T-cell (primary cell): ENCODE measurements at places on chromosomes 2 and 18.

- peak; percentile 14 for DNase-seq
These were observed 27.6 kb downstream of the PAX8 start for GRCh38 chr2:113251118-113251517.

DNA sequence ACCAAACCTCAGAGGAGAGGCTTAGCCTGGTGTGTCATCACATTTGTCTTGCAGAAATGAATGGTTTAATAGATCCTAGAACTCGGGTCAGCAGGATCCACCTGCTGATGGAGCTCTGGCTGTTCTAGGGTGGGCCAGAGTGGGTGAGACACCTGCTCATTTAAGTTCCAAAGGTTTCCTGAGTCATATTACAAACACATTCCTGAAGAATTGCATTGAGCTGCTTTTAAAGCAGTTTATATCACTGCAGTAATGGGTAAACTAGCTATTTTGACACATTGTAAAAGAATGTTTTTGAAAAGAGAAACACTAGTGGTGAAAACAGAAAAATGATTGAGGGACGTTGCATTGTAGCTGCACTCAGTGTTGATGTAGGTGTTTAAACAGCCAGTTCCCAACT is 175.3 kb upstream of the TCF4 start:
- DNase-seq: no peak

DNA sequence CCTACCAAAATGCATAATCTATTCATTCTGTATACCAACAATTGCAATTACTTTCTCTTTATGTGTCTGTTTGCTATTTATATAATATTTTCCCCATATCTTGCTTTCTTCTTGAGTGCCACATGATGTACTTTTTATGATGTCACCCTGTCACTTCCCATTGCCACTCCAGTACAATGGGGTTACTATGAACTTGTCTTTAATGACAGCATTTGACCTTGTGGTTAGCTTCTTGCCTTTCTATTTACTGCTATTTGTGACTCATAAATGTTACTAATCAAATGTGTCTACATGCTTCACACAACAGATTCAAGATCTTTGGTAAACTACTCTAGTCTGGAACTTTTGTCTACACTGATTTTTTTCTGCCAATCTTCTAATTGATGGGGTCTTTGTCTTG is 486.3 kb downstream of the NR4A2 start:
- no peak for DNase-seq

DNA sequence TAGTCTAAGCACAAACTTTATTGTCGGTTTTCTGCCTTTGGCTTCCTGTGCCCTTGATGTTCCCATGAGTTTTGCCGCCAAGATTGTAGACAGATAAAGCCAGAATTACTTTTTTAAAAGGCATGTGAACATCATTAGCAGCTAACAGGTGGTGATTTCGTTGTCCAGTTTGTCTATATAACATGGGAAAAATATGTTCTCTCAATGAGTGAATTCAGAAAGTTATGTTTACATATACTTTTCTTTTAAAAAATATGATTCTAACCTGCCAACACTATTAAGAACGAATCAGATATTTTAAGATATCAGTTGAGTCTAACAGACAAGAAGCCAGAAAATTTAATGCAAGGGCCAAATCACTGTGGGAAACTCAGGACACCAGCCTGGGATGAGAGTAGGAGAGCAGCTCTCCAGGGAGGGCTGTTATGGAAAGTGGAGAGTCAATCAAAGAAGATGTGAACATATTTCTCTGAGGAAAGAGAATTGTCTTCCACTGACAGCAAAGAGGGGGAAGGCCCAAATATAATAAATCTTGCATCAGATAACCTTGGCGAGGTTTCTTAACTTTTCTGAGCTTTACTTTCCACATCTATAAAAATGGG is 311.3 kb downstream of the ARHGAP15 start:
- DNase-seq: no peak

DNA sequence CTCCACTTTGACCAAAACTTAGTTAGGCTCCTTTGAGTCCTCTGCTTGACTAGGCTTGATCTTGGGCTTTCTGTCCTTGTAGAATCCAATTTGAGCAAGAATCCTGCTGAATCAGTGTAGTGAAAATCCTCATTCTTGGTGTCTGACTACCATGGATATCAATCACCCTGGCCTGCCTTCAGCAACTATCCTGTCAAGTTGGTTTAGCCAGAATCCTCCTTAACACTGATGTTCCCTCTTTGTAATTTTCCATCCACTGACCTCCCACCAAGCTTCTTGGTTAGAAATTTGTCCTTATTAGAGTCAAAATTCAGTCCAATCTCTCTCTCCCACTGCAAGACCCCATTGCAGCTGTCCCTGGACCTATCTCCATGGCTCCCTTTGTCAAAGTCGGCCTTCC is 494 bp upstream of the RBM45 start:
- no peak for DNase-seq

DNA sequence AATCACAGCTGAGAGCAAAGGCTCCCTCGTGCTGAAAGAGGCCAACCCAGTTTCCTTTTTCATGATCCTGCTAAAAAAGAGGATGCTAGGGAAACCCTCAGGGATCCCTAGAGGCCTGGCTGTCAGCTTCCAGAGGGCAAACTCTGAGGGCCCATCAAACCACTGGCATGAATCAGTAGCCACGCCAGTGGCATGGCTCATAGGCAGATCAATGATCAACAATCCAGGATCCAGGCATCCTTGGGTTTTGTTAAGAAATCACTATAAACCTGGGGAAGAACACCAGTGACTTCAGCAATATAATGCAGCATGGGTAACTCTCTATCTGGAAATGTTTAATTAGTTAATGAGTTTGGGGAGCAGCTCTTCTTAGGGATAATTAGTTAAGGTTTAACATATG is 286.5 kb downstream of the C1D start:
- no peak for DNase-seq

GRCh38 chr2:112621790-112622527 is 23.8 kb upstream of the SLC20A1 start:
- no peak for DNase-seq

GRCh38 chr2:174873471-174873870 is 109.2 kb upstream of the CHRNA1 start:
- no peak for DNase-seq

GRCh38 chr2:135667045-135667444 is 74.6 kb upstream of the UBXN4 start:
- DNase-seq: no peak

DNA sequence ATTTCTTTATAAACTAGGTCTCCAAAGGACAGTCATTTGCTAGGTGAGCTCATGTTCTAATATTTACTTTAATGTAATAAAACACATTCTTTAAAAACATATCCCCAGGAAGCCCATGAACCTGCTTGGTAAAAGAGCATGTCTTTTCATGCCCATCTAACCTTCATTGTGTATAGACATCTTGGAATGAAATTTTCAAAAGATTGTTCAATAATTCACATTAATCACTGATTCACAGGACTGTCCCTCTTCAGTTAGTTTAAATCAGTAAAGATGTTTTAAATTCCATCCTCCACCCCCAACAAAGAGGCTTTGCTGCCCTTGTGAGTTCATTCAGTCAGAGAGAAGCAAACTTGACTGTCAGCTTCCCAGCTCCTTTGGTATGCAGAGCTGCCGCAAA is 633.4 kb upstream of the CELF4 start:
- DNase-seq: no peak

GRCh38 chr2:85990084-85990483 is 101.3 kb upstream of the ST3GAL5 start:
- no peak for DNase-seq

DNA sequence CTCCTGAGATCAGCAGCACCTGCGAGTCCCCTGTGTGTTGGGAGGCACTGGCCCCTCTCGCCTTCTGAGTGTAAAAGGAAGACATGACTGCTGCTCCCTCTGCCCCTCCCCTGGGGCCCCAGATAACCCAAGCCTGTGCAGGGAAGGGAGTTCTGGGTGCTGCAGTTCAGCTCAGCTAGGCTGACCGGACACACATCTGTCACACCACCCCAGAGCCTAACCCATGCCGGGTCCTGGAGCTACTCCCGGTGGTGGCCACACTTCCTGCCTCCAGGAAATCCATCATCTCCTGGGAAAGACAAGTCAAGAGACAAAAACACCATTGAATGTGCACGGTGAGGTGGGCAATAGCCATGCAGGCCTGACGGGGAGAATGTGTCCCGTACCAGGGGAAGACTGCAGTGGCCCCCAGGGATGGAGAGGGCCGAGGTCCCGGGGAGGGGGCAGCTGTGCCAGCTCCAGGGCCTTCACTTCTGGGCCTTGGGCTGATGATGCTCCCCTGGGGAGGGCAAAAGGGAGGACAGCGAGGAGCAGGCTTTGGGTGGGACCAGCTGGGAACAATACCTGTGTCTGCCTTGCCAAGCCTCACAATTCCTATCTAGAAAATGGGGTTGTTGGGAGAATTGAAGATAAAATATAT is 210.6 kb downstream of the TFCP2L1 start:
- DNase-seq: no peak

- DNase-seq: no peak
These were observed 30.8 kb downstream of the C18orf54 start for GRCh38 chr18:54388203-54389142.

GRCh38 chr2:48515513-48515985 is 14.4 kb upstream of the STON1 start:
- no peak for DNase-seq

DNA sequence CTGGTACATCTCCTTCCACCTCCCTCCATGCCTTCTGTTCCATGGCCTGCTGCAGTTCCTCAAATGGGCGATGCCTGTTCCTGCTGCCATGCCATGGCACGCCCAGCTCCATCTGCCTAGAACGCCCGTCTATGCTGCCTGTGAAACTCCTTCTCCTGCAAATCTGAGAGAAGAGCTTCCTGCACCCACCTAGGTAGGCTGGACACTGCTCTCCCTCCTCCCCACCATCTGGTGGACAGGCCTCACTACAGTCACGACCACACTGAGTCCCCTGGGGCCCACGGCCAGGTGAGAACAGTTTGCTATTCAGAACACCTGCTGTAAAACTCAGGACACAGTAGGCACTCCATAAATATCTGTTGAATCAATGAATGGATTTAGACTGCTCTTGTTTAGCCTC is 92.4 kb downstream of the LAMA1 start:
- no peak for DNase-seq

- DNase-seq: no peak
These were observed 122.8 kb upstream of the L3MBTL4 start for GRCh38 chr18:6537475-6537874.

DNA sequence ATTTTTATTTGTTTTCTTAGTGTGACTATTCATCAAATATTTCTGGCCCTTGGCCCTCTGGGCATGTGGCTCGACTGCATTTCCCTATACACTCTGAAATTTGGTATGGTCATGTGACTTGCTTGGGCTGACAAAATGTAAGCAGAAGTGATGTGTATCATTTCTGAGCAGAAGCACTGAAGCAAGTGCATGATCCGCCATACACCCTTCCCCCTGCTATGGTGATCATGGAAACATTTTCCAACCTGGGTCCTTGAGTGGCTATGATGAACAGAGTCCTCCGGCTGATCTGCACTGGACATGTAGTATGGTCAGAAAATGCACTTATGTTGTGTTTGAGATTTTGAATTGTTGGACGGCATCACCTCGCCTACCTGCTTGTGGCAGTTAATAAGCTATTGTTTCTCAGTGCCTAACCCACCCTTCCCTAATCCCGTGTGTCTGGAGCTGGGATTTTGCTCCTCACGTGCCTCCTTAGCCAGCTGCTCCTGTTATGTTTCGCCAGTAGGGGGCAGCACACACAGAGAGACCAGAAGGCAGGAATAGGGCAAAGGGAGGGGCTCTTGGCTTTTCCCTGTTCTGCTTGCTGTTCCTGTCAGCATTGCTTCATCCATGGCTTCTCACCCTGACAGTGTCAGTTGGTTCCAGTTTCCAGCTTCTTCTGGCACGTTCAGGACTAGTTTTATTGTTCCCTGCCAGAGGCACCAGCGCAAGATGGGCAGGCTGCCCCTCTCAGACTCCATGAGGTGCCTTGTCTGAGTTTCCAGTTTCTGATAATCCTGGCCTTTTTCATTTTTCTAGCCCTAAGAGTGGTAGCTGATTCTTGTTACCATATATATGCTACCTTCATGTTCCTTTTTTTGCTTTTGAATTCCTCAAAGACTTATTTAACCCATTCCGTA is 207.4 kb downstream of the ARL6IP6 start:
- no peak for DNase-seq

GRCh38 chr2:239770246-239770639 is 254.9 kb downstream of the NDUFA10 start:
- no peak for DNase-seq

DNA sequence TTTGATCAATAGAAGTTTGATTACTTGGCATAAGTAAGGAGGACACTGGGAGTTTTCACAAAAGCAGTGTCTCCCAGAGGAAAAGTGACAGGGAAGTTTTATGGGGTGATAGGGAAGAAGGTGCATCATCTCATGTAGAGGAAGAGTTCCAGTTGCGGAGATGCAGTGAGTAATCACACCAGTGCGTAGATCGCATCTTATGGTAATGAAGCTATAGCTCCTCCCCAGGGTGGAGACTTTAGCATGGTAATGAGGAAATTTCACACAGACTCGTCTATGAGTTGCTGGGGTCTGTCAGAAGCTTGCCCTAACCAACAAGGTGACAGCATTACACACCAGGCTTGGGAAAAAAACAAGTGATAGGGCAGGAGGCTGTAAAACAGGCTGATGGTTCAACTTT is 49.0 kb downstream of the KYNU start:
- DNase-seq: no peak

DNA sequence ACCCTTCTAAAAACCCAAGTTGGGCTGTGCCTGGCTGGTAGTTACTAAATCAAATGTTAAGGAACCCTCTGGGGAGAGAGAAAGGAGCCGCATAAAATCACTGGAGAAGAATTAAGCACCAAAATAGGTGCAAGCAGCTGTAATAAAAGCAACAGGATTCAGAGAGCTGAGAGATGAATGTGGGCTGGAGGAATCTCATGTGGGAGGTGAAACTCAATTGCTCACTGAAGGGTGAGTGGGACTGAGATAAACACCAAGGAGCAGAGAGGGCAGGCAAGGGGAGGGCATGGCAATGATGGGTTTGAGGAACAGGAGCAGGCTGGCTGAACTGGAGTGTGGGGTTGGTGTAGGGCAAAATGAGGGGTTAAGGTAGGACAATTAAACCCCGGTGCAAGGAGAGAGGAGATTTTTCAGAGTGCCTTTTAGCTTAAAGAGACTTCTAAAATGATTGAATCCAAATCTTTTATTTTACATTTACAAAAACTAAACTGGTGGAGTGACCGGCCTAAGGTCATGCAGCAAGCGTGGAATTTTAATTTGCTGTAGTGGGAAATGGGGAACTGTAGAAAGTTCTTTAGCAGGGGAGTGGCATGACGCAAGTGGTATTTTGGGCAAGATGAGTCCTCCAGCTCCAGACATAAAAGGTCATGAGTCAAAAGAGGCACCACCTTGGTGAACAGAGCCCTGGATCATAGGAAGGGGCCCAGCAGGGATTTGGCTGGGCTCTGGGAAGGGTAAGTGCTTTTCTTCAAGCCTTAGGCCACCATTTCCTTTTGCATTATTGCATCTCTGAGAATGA is 10.5 kb downstream of the PLB1 start:
- no peak for DNase-seq

- DNase-seq: no peak
These were observed 55.4 kb upstream of the ATP5MC3 start for GRCh38 chr2:175236930-175237329.

DNA sequence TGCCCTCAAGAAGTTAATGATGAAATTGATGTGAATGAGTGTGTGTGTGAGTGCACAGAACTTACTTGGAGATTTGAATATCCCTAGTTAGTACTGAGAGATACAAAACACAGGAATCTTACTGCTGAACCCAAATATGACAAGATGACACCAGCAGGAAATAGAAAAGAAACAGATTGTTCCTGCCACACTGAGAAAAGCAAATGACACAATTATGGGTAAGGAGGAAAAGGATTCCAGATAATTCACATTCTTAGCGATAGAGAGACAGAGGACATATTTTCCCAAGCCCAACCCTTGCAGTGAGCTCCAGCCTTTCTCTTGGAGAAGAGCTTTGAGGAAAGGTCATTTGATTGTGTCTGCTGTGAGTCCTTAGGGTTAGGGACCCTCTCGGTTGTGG is 105.7 kb upstream of the SMIM21 start:
- no peak for DNase-seq
